HS-5 (cell line): ENCODE measurements at places on chromosomes 4 and X.

DNA sequence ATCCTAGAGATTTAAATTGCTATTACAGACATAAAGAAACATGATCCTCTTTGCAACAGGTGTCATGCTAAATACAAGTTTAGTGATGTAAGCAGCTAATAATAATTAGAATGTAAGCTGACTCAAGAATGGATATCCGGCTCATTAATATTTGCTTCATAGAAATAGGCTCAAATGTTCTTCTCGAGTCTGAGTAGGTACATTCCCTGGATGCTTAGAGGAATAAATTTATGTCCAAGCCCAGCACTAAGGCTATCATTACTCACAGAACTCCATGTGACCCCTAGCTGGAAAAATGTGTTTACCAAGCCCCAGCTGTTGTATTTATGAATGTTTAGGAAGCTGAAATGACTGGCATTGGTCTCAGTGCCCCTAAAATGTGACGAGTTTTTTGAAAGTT is 87.6 kb upstream of the TSPAN7 start:
- no peak for DNase-seq

DNA sequence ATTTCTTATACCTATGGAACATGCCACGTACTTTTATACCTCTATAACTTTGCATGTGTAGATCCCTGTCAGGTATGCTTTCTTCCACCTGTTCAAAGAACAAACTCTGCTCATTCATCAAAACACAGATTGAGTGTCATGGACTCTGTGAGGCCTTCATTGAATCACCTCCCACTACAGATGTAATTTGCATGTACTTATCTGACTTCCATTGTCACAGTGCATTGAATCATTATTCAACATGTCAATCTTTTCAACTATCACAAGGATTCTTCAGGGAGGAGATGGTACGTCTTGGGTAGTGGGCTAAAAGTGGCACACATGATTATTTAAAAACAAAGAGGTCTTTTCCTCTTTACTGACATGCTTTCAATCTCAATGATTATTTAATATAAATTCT is 24.1 kb downstream of the SPOCK3 start:
- no peak for DNase-seq

- DNase-seq = no peak
These were observed 302.9 kb upstream of the GATB start for GRCh38 chr4:152063621-152064240.

DNA sequence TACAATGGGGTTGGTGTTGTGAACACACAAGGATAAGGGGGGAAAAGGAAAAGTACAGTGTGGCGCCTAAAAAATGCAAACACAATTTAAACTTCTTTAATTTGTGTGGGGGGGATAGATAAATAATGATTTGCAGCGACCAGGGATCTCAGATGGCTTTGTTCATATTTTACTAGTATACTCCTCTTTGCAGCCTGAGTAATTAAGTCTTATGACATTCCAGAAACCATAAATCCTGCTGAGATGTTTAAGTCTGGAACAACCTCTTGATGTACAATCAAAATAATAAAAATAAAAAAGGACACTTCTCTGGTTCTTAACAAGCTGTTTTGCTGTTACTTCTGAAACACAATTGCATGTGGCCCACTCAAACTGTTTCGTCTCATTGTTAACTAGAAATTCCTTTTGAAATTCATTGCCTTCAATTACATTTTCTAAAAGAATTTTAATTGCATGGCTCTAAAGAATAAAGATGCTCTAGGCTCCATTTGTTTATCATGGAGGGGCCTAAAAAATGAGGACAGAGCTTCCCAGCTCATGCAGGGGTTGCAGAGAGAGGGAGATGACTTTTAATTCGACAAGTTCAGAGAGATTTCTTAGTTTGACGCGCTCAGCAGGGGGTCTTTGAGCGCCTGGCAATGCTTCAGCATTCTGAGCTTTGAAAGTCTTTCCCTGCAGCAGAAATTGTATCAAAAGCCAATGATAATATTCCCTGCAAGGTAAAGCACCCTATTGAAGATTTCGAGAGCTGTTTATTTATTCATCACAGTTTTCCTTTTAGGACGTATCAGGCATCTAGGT is 892.4 kb upstream of the TENM3 start:
- DNase-seq = no peak

GRCh38 chr4:155901013-155901412 is 2.5 kb upstream of the TDO2 start:
- no peak for DNase-seq

DNA sequence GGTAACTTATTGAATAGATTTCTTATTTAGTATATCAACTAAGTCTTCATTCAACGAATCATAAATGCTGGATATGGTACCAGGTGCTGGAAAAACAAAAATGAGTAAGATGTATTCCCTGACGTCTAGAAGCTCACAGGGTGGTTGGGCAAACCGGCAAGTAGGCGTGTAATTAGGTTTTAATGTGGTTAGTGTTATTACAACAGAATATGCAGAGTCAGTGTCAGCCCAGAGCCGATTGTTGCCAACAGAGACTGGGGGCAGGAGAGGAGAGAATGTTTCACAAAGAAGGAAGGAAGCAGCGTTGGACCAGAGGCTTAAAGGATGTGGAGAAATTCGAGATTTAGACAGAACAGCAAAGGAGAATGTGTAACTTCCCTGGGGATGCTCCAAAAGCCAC is 111.7 kb downstream of the TENM3 start:
- DNase-seq = no peak

GRCh38 chrX:83345298-83345697 is 162.8 kb upstream of the POU3F4 start:
- no peak for DNase-seq

DNA sequence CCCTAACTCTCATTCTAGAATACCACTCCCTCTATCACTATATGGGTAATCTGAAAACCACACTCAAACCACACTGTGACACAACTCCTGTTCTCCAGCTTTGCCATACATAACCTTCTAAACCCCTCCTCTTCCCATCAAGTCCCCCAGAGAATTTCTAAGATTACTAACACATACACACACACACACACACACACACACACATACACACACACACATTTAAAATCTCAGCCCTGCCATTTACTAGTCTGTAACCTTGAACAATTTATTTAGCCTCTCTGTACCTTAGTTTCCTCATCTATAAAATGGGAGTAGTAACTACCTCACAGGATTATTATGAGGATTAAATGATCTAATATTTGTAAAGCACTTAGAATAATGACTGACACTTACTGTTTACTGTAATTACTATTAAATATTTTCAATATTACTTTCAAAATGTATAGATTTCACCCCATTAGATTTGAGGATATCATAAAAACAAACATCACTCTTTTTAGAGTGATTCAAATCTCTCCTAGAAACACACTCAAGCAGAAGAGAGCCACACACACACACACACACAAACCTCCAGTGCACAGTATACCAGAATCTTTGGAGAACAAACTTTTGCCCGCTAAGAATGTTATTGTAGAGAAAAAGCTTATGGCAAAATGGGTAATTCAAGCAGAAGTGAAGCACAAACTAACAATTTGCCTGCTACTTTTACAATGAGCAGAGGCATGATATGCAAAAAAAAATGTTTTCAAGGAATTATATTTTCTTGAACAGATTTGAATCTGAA is 3.8 kb downstream of the ANKRD50 start:
- DNase-seq = no peak

GRCh38 chrX:119488749-119489148 is 20.5 kb downstream of the SLC25A5 start:
- no peak for DNase-seq

DNA sequence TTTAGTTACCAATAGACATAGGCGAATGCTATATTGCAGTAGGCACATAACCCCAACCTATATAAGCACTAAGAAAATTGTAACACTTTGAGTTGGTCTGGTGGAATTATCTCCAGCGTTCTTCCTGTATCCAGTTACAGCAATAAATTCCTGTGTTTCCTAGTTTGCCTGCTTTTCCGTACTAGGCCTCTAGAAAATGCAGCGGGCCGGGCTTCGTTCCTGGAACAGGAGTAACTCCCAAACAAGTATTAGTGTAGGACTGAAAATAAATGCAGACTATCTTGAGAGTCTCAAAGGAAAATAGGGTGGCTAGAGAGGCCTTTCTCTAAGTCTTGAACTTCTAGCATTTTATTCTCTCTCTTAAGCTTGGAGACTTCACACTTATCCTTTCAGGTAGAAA is 159.8 kb downstream of the OR13H1 start:
- no peak for DNase-seq

GRCh38 chr4:143288171-143288570 is 48.5 kb upstream of the GAB1 start:
- DNase-seq = no peak

DNA sequence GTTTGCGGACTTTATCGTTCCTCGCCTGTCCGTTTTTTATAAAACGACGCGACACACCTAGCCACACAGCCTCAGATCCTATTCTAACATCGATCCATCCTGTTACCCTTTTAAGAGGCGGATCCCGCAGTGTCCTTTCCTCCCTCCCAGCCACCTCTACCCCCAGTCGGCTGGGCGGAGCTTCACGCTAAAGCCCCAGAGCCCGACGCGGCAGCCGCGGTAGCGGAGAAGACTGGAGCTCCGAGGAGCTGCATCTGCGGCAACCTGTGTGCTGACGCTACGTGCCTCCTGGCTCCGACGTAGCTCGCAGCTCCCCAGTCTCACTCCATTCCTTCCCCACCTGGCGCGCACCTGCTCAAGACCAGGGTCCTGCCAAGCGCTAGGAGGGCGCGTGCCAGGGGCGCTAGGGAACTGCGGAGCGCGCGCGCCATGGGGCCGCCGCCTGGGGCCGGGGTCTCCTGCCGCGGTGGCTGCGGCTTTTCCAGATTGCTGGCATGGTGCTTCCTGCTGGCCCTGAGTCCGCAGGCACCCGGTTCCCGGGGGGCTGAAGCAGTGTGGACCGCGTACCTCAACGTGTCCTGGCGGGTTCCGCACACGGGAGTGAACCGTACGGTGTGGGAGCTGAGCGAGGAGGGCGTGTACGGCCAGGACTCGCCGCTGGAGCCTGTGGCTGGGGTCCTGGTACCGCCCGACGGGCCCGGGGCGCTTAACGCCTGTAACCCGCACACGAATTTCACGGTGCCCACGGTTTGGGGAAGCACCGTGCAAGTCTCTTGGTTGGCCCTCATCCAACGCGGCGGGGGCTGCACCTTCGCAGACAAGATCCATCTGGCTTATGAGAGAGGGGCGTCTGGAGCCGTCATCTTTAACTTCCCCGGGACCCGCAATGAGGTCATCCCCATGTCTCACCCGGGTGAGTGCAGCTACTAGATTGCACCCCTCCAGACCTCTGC is at the start of gene RNF128:
Gene RNF128 (plus strand): TSS at position 217 of the 953 bp plus-strand sequence. CDS start 213 bp downstream, at position 430.
- DNase-seq = no peak

GRCh38 chr4:155522201-155522600 is 144.4 kb upstream of the GUCY1A1 start:
- DNase-seq = no peak

DNA sequence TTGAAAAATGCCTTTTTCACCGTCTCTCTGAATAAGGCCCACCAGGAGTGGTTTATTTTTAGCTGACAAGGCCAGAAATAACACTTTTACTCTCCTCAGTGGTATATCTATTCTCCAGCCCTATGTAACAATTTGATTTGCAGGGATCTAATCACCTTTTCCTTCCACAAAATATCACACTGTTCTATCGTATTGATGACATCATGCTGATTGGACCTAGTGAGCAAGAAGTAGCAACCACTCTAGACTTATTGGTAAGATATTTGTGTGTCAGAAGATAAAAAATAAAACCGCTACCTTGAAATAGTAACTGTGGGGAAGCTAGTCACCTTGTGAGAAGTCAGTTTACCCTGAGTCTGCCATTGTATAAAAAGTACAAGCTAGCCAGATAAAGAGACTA is 27.7 kb downstream of the AGTR2 start:
- DNase-seq = no peak

DNA sequence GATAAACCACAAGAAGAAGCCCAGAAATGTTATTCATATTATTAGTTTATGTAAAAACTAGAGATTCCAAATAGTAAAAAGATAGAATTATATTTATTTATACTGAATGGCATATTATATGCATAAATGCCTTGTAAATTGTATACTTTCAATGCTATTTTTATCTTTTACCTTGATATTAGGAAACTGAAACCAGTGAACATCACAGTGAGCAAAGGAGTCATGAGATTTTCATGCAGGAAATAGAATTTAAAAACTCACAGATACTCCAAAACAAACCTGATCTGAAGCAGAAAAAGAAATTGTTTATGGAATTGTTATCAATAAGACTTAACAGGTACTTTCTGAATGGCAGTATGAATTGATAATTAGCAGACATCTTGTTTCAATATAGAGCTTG is 207.3 kb upstream of the CENPE start:
- DNase-seq = no peak

GRCh38 chr4:165207016-165207430 is 338 bp upstream of the KLHL2 start:
- no peak for DNase-seq

DNA sequence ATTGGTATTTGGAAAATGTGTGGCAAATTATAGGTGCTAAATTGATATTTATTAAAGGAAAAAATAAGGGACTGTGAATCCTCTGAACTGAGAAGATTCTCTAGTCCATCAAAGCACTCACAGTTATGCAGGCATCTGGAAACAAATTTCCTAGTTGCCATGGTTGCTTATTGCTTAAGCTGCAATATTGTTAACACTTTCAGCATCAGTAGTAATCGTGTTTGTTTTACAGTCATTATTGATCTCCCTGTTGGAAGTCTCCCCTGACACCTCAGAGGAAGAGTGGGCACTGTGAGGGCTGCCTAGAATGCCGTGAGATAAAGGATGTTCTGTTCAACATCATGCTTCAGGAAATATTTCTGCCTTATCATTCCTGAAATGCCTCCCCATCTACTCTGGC is 2004.3 kb upstream of the ADGRL3 start:
- DNase-seq = no peak

GRCh38 chr4:27684610-27685011 is 824.0 kb downstream of the STIM2 start:
- DNase-seq = no peak

- no peak for DNase-seq
These were observed 89.0 kb downstream of the GLRA2 start for GRCh38 chrX:14618177-14618965.

GRCh38 chrX:123756320-123756719 is 23.5 kb upstream of the THOC2 start:
- DNase-seq = no peak

DNA sequence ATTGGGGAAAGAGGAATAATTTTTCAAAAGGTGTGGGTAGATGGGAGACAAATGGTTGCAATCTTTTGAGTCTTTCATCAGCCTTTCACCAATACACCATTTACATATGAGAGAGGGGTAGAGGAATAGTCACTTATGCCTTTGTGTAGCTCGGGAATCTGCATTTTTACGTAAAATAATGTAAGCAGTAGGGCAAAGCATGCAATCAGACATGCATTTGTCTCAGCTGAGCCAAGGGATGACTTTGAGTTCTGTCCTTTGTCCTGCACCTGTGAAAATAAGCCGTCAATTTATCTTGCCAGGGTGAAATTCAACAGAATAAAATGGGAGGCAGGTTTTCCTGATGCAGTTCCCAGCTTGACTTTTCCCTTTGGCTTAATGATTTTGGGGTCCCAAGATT is 1473.4 kb upstream of the TENM3 start:
- DNase-seq = no peak

GRCh38 chrX:16695079-16695676 is 17.3 kb downstream of the CTPS2 start:
- DNase-seq = no peak

- no peak for DNase-seq
These were observed 38.7 kb upstream of the HELT start for GRCh38 chr4:184979461-184980124.
